CD4-positive, alpha-beta T cell treated with Interleukin-15 for 4 hours (primary cell): ENCODE measurements at places on chromosomes 5 and 9.

- DNase-seq: peak; percentile 54
These were observed 12.3 kb downstream of the CCNH start for GRCh38 chr5:87400305-87400899.

GRCh38 chr5:136258463-136258862 lies 65.5 kb upstream of the SMIM32 start:
- no peak for DNase-seq

DNA sequence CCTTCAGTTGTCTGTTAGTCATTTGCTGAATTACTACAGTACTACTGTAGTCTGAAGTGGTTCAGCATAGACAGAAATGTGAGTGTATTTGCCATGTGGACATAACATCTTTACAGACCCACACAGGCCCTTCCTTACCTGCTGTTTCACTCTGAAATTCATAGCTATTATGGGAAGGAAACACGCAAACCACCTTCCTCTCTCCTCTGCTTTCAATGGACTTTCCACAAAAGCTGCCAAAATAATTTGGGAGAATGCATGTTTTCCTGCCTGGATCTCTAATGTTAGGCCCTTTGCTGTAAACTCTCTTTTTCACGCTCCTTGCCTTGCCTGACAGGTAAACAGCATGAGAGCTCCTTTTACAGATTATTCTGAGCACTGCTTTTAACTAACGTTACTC lies 294.0 kb downstream of the GLIS3 start:
- DNase-seq: no peak

GRCh38 chr5:131239686-131240085 lies 24.2 kb upstream of the CDC42SE2 start:
- no peak for DNase-seq
